ENCODE measurements at places on chromosomes 3 and 15. TPM values are rescaled to one million over a fixed set of nuclear protein-coding genes. Genes with fewer than 3 reads are reported as not detected.

- H3K27ac ChIP-seq = no peak overlapping the region
- no peaks in the 10 kb centered on the region for H3K36me3 ChIP-seq
- no peak for DNase-seq
- no peak overlapping the region for H3K4me3 ChIP-seq
- peaks cover 39% of the 10 kb centered on the region for H3K27me3 ChIP-seq
- no peaks in the 10 kb centered on the region for H3K4me1 ChIP-seq
Observed at GRCh38 chr15:82060817-82061216, 15.0 kb upstream of the MEX3B start.

DNA sequence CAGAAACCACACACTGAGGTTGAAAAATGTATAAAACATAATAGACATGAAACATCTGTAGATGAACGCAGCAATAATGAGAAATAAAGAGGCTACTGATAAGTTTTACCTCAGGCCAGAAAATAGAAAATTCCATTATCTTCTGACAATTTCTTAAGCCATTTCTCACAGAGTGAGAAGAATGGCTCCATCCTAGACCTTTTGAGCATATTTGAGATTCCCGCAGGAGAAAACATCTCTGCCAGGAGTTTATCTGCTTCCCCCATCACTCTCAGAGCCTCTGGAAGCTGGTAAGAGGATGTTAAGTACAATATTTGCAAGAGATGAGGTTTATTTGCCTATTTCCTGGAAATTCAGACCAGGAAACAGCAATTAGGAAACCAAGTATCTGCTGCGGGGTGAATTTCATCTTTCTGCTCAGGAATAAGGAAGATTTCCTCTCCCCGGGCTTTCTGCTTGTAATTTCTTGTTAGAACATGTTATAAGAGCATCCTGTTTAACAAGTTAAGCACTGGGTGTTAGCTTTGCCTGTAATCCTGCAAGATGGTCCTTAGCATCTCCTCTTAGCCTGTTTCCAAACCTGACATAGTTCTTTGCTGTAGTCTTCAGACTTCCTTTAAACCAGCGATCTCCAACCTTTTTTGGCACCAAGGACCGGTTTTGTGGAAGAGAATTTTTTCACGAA, 54.8 kb downstream of the ATP13A4 start:
- DNase-seq = no peak
- no peaks in the 10 kb centered on the region for H3K27me3 ChIP-seq
- no peak overlapping the region for H3K27ac ChIP-seq
- no peaks in the 10 kb centered on the region for H3K4me1 ChIP-seq
- no peaks in the 10 kb centered on the region for H3K36me3 ChIP-seq
- no peak overlapping the region for H3K4me3 ChIP-seq

DNA sequence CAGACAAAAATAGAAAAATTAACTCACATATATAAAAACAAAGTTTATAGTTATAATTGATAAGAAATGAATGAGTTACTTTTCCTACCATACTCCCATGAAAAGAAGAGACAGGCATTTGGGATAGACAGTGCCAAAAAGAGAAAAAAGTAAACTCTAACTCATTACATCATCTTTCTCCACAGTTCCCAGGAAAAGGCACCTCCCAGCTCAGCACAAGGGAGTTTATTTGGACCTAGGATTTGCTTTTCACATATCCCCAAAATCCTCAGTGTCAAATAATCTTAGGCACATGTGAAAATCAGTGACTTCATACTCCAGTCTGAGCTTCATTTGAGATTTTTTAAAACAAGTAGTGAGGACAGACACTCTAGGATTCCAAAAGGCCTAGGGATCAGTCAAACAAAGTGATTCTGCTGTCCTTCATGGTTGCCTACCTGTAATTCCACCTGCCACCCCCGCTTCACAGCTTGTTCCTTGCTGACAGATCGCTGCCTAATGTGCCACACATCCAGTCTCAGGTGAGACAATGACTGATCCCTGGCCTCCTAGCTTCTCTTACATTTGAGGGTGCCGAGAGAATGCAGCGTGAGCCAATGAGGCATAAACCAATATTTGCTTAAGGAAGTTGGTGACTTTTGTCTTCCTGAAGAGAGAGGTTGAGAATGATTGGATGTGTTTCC, 573.7 kb downstream of the TBL1XR1 start:
- DNase-seq = no peak
- no peak overlapping the region for H3K4me3 ChIP-seq
- no peaks in the 10 kb centered on the region for H3K36me3 ChIP-seq
- H3K27me3 ChIP-seq = no peaks in the 10 kb centered on the region
- H3K27ac ChIP-seq = no peak overlapping the region
- no peaks in the 10 kb centered on the region for H3K4me1 ChIP-seq

- H3K27ac ChIP-seq = no peak overlapping the region
- no peaks in the 10 kb centered on the region for H3K36me3 ChIP-seq
- H3K4me1 ChIP-seq = no peaks in the 10 kb centered on the region
- no peak for DNase-seq
Observed at GRCh38 chr15:55799291-55800212, 56.6 kb upstream of the PRTG start.

GRCh38 chr15:72671525-72671924, 14.5 kb downstream of the HIGD2B start:
- no peaks in the 10 kb centered on the region for H3K4me1 ChIP-seq
- peaks cover 24% of the 10 kb centered on the region for H3K27me3 ChIP-seq
- no peak overlapping the region for H3K27ac ChIP-seq
- DNase-seq = no peak
- no peak overlapping the region for H3K4me3 ChIP-seq

The IGF1R gene
- 79.4 TPM for total RNA-seq

The ACKR2 gene
- 1.0 TPM for total RNA-seq

Data from T-cell (primary cell).